Fibroblast of gingiva (primary cell): ENCODE measurements at places on chromosomes 11 and 22.

DNA sequence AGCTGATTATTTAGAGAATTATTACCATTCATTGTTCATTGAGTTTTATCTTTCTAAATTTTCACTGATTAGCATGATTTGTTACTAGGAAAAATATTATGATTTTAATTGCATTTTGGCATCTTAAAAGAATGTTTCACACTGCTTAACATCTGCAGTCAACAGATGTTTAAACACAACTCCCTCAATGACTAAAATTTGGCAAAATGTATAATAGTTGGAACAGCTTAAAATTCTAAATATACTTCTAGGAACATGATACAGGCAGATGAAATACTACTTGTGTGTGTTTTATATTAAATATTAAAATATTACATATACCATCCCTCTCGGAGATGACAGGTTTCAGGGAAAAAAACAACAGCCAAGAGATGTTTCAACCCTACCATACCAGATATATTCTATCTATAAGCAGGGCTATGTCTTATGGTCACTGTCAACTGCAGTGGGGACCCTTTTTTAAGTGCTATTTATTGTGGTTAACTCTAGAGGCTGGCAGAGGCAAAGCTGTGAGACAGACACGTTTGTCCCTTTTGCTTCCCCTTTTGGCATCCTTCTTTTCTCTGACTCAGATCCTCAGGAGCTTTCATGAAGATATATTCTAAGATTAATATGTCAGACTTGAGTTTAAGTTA, 81.9 kb downstream of the BDNF start:
- no peak for DNase-seq

DNA sequence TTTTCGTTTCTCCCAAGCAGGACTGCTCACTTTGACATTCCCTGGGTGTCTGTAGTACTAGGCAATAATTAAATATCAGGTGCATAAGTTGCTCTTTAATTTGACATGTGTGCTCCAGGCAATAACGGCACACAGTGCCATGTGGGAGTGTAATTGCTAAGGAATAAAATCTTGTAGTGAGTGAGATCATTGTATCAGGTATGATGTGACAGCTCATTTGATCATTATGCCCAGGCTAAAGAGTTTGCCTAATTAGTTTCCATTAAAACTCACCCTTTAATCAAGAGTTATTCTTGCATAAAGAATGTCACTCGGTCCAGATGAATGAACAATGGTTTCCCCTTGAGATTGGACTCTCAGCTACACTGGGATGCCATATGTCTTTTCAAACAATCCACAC, 220.0 kb downstream of the INSC start:
- DNase-seq, result no peak

DNA sequence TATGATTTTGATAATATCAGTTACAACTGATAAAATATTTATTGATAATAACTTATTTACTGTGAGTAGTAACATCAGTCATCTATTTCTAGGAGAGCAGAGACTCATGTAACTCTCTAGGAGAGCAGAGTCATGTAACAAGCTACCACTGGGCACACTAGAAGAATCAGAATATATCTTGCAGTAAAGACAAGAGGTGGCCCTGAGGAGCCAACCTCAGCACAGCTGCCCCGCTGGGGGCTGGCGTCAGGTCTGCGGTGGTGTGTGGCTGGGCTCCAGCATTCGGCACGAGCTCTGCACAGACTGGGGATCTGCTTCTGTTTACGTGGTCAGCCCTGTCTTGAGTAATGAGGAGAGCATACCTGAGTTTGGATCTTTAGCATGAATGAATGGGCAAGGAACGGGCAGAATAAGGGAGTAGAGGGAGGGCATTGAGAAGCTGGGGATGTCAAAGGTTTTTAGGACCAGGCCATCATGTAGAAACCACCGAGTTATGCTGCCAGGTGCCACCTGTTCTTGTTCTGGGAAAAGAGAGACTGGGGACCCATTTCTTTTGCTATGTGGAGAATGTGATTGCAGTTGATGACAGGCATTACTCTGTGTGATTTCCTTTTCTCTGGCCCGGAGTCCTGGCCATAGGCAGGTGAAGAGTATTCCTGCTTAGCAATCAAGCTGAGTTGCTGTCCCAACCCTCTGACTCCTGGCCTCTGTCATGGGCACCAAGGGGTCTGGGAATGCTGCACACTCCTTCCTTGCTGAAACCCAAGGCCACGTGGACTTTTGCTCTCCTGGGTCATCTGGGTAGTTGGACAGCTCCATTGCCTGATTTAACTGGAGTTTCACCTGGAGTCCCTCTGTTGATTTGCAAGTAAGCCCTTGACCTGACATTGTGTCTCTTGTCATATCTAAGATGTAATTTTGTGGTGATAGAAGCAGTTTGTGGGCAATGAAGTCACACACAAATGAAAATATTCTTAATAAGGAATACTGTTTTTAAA, 50.9 kb upstream of the HEPHL1 start:
- DNase-seq, result no peak

DNA sequence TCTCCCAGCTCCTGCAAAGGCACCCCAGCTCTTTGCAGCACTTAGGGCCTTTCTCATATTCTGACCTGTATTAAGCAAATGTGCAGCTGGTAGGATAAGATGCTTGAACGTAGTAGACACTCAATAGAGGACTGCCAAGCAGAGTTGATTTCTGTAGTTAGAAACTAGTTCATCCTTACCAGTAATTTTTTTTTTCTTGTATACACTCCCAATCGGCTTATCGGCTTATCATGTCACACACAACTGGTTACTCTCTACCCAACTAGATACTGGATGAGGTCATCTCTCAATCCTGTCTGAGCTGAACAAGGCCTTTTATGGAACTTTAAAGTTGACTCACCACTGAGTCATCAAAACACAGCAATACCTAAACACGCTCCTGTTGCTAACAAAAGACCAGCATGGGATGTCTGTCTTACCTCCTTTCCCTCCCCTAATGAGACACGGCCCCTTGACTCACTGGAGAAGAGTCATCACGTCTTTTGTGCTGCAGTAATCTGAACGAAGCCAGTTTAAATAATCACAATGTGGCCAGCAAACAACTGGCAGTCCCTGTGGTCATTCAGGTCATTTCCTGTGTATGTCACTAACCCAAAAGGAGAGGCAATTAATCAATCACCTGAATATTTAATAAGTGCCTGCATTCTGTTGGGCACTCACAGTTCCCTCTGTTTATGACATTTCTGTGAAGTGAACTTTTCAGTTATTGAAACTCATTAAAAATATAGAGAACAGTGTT, 7.5 kb upstream of the WEE1 start:
- peak; percentile 98 for DNase-seq

DNA sequence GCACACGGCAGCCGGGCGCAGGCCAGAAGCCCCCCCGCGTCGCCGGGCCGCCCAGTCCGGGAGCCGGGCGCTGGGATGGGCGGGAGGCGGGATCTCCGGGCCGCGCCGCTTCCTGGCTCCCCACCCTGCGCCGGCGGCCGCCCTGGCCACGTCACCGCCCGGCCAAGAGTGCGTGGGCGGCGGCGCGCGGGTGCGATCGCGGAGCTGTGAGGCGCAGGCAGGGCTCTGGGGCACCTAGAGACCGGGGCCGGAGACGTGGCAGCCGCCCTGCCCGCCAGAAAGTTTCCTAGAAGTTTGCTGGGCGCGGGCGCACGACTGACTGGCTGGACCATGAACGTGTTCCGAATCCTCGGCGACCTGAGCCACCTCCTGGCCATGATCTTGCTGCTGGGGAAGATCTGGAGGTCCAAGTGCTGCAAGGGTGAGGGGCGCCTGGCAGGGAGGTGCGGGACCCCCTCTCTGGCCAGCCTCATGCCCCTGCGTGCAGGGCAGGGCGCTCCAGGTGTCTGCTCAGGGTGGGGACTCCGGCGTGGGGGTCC, at the start of gene KDELR3:
Gene KDELR3, plus strand, starts transcription at position 193 of the 539 bp plus-strand sequence. Its CDS starts 138 bp downstream, at position 331.
- DNase-seq, result peak; percentile 62

DNA sequence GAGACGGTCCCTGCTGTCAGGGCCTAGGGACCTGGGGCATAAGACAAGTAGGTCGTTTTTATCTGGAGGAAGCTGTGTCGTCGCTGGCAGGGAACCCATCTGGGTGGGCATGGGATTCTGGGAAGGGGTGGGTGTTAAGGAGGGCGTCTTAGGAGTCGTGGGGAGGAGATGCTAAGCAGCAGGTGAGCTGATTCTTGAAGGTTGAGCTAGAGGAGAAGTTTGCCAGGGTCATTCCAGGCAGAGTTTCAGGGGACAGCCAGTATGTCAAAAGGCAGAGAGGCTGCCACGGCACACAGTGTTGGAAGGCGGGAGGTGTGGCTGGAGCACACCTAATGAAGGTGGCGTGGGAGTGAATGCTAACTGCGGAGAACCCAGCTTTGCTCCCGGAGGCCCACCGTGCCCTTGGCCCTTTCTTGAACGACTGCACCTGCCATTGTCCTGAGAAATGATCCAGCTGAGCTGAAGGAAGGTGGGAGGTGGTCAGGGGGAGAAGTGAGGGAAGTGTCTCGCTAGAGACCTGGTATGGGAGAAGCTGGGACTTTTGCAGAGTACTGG, 1.3 kb downstream of the FAM118A start:
- DNase-seq, result no peak

DNA sequence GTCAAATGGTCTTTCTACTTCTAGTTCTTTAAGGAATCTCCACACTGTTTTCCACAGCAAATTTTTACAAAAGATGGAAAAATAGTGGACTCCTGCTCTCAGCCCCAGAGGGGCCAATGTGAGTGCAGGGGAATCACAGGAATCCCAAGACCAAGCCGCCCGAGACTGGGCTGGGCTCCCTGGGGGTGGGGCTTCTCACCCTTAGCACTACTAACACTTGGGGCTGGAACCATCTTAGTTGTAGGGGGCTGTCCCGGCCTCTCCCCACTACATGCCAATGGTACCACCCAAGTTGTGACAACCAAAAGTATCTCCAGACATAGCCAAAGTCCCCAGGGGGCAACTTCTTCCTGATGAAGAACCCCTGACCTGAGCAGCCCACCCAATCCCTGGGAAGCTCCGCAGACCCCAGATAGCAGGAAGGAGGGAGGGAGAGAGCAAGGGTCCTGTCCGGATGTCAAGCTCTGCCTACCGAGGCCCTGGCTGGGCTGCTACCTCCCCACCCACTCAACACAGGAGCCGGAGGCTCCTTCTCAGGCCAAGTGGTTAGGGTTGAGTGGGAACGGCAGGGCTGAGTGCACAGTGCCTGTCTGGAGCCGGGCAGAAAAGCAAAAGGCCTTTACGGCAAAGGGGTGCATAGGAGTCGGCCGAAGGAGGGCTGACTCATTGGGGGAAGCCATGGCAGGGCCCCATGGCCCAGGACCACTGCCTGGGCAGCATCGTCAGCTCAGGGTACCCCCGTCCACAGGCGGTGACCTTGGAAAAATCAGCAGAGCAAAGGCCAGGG, 122.5 kb upstream of the FGF3 start:
- DNase-seq, result no peak

DNA sequence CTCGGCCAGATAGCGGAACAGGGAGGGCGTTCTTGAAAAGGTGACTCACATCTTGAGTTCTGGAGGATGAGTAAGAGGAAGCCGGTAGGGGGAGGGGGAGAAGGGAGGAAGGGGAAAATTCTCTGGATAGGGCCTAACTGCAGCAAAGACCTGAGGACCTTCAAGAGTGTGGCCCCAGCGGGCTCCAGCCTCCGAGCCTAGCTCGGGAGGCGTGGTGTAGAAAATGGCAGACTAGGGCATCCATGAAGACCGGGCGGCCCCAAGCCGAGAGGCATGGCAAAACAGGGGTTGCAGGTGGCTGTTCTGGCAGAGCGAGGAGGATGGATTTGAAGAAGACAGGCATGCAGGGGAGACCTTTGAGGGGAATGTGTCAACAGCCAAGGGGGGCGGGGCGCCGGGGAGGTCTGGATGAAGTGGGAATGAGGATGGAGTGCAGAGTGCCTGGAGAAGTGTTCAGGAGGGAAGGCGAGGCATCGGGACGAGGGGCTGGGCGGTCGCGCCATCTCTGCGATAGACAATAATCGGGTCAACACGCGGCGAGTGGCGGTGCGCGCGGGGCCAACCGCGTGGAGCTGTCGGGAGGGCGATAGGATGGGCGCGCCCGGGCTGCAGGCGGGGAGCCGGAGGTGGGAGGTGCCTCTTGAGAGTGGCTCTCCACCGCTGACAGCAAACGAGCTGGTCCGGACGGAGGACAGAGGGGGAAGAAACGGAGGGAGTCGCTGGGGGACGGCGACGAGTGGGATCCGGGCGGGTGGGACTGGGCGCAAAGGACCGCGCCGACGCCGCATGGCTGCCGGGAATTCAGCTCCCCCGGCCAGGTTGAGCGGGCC, 40.0 kb upstream of the CREB3L1 start:
- DNase-seq, result peak; percentile 64

DNA sequence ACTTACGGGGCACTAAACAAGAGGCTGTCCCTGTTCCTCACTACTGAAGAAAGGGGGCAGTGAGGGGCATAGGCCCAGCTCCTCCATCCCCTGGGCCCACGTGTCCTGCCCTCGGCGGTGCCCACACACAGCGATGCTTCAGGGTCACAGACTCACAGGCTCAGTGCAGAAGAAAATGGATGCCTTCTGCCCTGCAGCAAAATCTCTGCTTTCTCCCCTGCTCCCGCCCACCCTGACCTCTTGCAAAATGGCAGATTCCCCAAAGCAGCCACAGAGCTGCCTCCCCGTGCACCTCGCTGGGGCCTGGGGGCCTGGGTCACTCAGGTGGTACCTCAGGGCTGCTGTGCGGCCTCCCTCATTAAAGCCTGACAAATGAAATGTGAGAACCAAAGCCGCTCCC, 204.0 kb downstream of the DSCAML1 start:
- DNase-seq, result no peak

GRCh38 chr22:21626073-21626734, 3.6 kb downstream of the YDJC start:
- DNase-seq, result no peak

DNA sequence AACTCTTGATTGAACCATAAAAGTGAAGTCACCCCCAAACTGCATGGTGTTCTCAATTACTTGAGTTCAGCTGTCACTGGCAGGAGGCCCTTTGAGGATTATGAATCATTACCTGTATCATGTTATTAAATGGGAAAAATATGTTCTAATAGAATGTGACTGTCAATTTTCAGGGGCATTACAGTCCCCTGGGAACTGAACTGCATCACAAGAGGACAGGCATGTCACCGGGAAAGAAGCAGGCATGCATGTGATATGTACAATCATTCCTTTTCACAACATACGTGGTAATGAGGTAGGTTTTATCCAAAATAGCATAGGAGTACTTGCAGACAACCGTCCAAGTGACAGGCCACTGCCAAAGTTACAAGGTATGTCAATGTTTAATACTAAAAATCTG, 165.8 kb downstream of the MAML2 start:
- no peak for DNase-seq

GRCh38 chr11:13260963-13261588, 16.5 kb upstream of the BMAL1 start:
- peak; percentile 21 for DNase-seq

- DNase-seq, result no peak
These were observed 161.0 kb downstream of the FCHSD2 start for GRCh38 chr11:72981080-72981479.

- no peak for DNase-seq
These were observed 64.9 kb upstream of the BIRC3 start for GRCh38 chr11:102252339-102252891.
